ENCODE measurements at places on chromosomes 11 and 22.

- DNase-seq = no peak
Observed at GRCh38 chr11:119266517-119267255, 50.2 kb downstream of the MCAM start.

- DNase-seq = no peak
Observed at GRCh38 chr11:129373489-129373953, 2.1 kb upstream of the BARX2 start.

DNA sequence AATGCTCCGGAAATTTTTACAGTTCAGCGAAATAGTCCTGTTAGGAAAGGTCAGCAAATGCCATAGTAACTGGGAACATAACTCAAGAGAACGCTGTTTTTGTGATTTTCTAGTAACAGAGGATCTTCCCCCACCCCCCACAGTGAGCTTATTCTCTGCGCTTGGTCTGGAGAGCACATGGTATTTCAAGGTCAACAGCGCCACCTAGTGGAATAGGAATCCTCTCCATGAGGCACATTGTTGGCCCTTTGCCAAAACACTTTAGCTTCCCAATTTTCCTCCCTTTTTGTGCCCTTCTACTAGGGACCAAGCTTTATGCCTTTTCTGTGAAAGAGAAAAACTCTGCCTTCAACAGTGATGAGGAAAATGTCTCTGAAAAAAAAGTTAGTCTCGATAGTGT, 13.2 kb upstream of the OR4C12 start:
- DNase-seq = no peak

- no peak for DNase-seq
Observed at GRCh38 chr11:122843281-122844141, 5.2 kb downstream of the CRTAM start.

GRCh38 chr22:48249713-48250268, 1487.3 kb downstream of the TBC1D22A start:
- DNase-seq = no peak

- no peak for DNase-seq
Observed at GRCh38 chr11:122199661-122200060, 83.6 kb upstream of the BLID start.

- no peak for DNase-seq
Observed at GRCh38 chr11:7253800-7254199, 2.1 kb downstream of the SYT9 start.

DNA sequence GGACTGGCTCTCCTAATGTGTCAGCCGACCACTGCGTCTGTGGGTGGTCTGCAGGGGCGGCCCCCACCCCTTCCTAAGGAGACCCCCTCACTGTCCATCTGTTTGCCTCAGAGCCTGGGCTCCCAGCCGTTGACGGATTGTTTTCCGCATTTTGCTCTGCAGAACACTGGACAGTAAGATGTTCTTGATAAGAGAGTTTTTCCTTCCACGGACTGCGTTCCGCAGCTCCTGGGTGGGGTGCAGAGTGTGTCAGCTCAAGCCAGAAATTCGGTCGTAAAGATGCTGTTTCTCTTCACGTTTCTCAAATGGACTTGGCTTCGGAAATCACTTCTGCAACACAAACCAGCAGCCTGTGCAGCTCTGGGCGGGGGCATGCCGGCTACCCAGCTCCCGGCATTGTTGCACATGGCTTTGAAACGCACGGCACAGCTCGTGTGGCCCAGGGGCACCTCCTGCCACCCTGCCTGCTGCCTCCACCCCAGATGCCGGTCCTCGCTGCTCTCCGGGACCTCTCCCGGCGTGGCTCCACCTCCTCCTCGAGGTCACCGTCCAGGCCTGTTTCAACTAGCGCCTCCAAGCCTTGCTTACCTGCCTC, 2.9 kb upstream of the MRGPRG start:
- no peak for DNase-seq

DNA sequence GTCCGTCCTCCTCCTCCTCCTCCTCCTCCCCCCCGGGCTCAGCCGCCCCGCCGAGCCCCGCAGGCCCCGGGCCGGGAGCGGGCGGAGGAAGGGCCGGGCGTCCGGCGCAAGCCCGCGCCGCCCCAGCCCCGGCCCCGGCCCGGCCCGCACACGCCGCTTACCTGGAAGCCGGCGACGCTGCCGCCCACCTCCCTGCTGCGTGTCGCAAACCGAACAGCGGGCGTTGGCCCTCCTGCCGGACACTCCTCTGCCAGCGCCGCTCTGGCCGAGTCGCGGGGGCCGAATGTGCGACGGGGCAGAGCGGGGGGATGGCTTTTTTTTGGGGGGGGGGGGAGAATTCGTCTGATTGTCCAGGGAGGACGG, 1.1 kb downstream of the IGF2 start:
- DNase-seq = no peak

DNA sequence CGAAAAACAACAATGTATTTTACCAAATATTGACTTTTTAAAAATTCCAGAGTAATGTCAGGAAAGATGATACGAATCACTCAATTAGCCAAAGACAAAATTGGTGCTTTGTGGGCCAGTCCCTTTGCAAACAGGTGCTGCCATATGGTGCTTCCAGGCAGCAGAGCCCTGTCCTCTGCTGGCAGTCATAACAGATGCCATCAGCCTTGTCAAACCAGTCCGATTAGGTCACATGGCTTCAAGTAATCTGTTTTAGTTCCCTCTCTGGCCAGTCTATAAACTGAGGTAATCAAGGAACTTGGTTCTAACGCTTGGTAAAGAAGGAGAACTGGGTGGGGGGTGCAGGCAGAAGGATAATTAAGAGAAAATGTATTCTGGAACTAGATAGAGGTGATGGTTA, 49.1 kb upstream of the CAPRIN1 start:
- no peak for DNase-seq

DNA sequence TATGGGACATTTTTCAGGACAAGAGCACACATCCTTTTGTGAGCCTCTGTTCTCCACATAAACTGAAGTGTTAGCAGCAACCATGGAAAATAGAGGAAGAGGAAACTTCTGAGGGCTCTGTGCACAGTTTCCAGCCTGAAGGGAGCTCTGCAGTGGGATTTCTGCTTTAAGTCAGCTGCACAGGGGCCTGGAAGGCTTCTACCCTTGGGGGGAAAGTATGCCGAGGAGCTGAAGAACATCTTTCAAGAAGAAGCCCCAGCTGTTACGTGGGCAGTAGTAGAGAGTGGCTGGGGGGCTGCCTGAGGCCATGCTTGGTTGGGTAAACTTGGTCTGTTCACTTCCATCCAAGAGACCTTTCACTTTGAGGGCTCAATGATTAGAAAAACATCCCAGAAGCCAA, 82.7 kb upstream of the EED start:
- DNase-seq = no peak

- DNase-seq = no peak
Observed at GRCh38 chr11:126991596-126991995, 9.0 kb downstream of the KIRREL3 start.

DNA sequence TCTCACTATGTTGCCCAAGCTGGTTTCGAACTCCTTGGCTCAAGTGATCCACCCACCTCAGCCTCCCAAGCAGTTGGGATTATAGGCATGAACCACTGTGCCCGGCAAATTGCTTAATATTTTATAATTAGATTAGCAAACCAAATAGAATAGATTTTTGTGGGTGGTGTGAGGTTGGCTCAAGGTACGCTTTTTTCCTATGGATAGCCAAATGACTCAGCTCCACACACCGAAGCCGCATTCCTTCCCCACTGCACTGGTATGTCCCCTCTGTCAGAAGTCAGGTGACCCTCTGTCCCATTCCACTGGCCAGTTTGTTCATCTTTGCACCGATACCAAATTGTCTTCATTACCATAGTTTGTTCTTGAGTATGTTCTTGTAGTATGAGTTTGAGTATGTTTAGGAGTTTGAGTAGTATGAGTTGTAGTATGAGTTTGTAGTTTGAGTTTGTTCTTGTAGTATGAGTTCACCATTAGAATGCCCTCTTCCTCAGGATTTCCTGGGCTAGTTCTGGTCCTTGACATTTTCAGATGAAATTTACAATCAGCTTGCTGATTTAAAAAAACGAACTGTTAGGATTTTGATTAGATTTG, 19.4 kb downstream of the SUSD2 start:
- no peak for DNase-seq

DNA sequence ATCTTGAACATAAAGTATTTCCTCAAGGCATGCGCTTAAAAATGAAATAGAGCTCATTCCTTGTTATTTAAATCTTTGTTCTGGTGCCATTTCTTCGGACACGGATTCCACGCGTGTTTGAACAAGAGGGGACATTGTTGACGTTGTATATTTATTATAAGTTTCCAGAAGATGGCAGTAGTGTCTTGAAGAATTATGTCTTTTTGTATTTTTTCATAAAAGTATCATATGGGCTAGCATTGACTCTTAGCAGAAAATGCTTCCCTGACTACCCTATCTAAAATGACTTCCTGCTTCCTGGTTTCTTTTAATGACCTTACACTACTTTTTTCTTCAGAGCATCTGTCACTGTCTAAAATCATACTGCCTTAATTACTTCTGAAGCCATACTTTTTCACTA, 20.4 kb downstream of the BIRC2 start:
- DNase-seq = no peak

GRCh38 chr22:30286813-30287647, 2.3 kb downstream of the CASTOR1 start:
- DNase-seq = peak; percentile 88

DNA sequence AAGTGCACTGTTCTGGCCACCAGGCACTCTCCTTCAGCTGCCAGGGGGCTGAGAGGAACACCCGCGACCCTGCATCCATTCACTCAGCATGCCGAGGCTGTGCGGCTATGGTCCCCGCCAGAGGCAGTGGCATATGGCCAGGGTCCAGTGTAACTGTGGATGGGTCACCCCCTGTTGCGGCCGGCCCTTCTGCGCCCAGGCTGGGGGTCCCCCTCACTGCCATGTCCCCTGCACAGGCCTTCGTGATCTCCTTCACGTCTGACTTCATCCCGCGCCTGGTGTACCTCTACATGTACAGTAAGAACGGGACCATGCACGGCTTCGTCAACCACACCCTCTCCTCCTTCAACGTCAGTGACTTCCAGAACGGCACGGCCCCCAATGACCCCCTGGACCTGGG, 20.8 kb upstream of the FADD start:
- no peak for DNase-seq

DNA sequence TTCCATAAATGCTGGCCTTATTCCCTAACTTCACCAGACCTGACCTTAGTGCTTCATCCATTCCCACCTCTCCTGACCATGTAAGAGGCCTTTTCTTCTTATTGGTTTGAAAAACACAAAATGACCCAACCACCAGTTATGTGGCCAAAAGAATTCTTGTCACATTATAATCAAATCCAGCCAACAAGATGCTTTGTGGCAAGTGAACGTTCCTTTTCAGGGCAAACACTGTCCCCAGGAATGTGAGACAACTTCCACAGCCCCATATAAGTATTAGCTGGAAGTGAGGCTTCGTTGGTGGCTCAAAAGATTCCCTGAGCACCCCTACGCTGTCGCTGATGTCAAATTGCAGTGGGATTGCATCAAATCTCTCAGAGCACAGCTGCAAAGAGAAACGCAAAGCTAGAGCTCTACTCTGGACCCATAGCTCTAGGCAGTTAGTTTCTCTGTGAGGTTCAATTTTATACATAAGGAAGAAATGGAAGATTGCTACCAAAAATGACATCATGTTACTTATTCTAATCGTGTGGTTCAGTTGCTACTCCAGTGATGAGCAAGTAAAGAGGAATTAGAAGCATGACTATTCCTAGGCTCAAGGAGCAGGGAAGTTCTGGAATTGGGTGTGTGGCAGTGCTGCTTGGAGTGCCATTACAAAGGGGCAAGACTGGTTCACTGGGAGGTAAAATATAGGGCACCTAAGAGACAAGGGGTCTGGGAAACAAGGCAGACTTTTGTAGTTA, 26.1 kb downstream of the GLYATL1 start:
- no peak for DNase-seq

DNA sequence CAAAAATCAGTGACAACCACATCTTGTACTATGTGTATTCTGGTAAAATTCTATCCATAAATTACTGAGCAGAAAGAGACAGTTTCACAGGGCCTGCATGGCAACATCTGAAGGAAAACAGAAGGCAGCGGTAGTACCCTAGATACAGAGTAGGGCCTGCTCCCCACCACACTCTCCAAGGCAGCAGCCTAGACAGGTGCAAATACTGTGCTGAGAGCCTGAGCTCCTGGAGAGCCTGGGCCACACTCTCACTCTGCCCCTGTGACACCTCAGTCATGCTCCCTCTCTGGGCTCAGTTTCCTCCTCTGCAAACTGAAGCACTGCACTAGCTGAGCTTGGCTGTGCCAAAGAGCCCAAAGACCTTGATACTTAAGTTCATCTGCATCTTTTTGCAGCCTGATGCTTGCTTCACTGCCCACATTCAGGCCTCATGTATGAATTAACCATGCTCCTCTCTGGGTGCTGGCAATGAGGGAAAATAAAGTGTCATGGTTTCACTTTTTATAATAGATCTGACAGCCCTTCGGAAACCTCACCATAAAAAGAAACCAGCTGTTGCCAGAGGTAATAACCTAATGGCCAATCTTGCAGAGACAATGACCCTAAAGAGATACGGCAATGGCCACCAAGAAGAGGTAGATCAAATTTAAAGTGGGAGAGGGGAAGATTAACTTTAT, 104.7 kb downstream of the PLEKHA7 start:
- no peak for DNase-seq

- DNase-seq = no peak
Observed at GRCh38 chr11:117020869-117021564, 77.2 kb downstream of the SIK3 start.

DNA sequence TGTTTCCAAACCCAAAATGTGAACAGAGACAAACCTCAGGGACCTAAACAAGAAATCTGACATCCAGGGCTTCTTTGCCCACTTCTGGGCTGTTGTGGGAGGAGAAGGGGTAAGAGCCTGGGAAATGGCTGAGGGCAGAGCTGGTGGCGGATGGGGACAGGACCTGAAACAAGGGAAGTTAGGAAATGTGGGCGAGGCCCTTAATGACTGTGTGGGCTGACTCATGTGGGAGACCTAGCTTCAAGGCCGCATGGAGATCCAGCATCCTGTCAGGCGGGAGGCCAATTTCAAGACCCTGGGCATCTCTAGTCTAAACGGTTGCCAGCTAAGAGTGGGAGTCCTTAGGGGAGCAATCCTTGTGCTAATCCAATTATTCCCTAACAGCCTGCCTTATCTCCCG, 2.1 kb upstream of the OAF start:
- DNase-seq = no peak

- no peak for DNase-seq
Observed at GRCh38 chr11:118908901-118909618, 16.7 kb downstream of the BCL9L start.

- DNase-seq = no peak
Observed at GRCh38 chr11:110432713-110433392, 3.1 kb downstream of the FDX1 start.

Measured in T-helper 9 cell (primary cell).